Activated T-cell treated with anti-CD3 and anti-CD28 coated beads, Interleukin-2, amount 50 U/mL, for 48 hours (primary cell): ENCODE measurements at places on chromosomes 5 and 9.

- no peak for DNase-seq
Measured at GRCh38 chr5:124773315-124774311, 27.2 kb upstream of the ZNF608 start.

DNA sequence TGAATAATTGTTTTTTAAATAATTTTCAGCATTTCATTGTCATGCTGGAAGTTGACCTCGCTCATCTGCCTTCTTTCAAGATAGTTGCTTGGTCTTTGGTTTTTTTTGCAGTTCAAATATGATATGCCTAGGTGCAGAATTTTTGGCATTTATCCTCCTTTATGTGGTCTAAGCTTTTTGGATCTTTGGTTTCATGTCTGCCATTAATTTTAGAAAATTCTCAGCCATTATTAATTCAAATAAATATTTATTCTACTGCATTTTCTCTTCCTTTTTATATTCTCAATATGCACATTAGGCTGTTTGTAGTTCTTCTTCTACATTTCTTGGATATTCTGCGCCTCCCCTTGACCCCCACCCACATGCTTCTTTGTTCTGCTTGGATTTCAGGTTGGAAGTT lies 63.6 kb downstream of the PHF2 start:
- DNase-seq: no peak

DNA sequence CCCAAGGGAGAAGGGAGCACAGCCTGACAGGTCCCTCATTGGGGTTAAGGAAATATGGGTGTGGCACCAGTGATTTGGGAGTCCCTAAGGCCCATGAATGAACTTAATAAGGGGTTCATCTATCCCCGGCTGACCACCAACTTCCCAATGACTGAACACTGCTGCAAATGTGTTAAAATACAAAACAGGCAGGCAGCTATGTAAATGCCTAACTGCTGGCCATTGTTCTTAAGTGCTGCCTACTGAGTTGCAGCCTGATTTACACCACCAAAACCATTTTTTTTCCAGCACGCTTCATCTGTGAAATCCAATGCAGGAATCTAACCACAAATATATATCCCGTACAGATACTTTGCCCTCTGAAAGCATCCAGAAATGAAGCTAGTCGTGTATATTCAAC lies 478.5 kb downstream of the PTPRD start:
- no peak for DNase-seq

- DNase-seq: no peak
Measured at GRCh38 chr5:51043745-51044144, 339.5 kb upstream of the ISL1 start.

- DNase-seq: no peak
Measured at GRCh38 chr5:171797543-171797942, 11.9 kb downstream of the SMIM23 start.

DNA sequence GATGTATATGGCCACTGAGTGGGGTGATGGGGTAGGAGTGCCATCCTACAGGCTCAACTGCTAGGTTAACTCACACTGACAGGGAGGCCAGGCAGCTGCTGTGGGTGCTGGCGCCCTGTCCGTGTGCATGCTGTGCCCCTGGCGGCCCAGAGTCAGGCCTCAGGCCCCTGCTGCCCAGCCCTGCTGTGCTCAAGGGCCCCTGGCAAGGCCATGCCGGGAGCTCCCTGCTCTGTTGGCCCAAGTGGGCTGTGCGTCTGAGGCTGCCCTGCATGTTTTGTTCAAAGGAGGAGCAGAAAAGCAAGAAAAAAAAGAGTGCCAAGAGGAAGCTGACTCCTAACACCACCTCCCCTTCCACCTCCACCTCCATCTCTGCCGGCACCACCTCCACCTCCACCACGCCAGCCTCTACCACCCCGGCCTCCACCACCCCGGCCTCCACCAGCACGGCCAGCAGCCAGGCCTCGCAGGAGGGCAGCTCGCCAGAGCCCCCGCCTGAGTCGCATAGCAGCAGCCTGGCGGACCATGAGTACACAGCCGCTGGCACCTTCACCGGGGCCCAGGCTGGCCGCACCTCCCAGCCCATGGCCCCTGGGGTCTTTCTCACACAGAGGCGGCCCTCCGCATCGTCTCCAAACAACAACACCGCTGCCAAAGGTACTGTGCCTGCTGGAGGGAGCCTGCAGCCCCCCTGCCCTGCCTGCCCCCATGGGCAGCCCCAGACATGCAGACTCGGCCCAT lies 100.1 kb downstream of the PHF2 start:
- DNase-seq: peak; percentile 7

DNA sequence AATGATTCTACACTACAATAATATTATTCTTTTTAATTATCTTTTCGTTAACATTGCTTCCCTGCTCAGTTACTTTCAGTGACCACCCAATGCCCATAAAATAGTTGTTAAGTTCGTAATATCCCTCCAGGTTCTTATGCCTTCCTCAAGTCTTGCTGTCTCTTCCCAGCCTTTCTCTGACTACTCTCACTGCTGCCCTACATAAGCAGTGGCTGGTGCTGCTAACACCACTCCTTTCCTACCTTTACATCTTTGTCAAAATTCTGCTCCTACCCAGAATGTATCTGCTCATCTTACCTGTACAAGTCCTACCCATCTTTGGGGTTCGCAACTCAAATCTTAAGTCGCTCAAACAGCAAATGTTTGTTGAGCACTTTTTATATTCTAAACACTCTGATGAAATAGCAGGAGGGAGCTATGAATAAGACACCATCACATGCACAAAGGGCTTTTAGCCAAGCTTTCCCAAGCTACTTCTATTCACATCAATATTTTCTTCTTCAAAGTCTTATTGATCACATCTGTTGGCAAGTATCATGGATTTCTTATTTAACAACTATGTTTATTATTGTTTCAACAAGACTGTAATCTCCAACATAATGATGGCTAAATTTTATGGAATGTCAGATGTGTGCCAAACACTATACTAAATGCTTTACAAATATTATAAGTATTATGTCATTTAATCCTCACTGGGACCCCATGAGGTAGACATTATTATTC lies 29.5 kb downstream of the SLC25A46 start:
- DNase-seq: no peak

DNA sequence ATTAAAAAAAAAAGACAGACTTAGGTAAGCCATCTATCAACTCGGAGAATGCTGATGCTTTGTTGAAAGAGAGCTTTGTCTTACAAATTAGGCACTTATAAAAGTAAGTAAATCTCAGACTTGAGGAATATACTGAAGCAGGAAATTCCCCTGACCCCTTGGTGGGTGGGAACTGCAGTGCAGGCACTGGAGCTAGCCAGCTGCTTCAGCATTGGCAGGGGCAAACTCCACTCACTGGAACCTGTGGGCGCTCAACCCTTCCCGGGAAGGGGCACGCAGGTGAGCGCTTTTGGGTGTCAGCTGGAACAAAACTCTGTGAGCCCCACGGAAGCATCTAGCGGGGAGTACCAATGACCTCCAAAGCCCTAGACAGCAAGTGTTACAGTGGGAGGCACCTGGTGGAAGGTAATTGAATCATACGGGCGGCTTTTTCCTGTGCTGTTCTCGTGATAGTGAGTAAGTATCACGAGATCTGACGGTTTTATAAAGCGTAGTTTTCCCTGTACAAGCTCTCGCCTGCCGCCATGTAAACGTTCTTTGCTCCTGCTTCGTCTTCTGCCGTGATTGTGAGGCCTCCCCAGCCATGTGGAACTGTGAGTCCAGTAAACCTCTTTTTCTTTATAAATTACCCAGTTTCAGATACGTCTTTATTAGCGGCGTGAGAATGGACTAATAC lies 628.0 kb upstream of the CDH18 start:
- DNase-seq: no peak

DNA sequence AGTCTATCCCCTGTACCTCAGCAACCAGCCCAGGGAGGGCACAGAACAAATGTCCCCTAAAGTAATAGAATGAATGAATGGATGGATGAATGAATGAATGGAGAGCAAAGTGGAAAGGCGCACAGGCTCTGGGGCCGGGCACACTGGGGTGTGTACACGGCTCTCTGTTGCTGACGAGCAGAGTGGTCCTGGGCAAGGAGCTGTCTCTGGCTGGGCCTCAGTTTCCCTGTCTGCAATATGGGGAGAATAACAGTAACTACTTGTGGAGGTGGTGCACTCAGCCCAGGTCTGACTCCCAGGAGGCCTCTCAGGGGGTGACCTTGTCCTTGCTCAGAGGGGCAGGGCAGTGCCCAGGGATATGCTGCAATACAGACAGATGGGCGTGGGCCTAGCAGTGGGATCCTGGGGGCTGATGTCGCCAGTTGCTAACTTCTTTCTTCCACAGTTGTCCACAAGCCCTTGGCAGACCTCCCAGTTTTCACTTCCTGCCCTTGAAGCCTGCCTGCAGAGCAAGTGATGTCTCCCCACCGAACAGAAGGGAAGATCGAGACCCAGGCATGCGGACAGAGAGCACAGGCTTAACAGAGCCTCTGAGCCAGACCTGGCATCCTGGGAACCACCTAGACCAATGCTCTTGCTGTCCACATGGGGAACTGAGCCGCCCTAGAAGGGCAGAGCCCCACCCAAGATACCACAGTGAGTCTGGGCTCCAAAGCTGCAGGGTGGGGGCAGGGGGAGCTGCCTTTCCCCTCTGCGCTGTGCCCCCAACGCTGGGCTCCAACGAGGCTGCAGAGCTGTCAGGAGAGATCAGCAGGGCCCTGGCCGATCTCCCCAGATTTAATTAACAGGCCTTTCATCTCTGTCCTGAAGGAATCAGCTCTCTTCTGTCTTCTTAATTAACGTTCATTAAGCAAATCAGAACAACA lies 13.6 kb upstream of the LAMC3 start:
- no peak for DNase-seq

- no peak for DNase-seq
Measured at GRCh38 chr5:178413988-178414387, 176.2 kb downstream of the COL23A1 start.

DNA sequence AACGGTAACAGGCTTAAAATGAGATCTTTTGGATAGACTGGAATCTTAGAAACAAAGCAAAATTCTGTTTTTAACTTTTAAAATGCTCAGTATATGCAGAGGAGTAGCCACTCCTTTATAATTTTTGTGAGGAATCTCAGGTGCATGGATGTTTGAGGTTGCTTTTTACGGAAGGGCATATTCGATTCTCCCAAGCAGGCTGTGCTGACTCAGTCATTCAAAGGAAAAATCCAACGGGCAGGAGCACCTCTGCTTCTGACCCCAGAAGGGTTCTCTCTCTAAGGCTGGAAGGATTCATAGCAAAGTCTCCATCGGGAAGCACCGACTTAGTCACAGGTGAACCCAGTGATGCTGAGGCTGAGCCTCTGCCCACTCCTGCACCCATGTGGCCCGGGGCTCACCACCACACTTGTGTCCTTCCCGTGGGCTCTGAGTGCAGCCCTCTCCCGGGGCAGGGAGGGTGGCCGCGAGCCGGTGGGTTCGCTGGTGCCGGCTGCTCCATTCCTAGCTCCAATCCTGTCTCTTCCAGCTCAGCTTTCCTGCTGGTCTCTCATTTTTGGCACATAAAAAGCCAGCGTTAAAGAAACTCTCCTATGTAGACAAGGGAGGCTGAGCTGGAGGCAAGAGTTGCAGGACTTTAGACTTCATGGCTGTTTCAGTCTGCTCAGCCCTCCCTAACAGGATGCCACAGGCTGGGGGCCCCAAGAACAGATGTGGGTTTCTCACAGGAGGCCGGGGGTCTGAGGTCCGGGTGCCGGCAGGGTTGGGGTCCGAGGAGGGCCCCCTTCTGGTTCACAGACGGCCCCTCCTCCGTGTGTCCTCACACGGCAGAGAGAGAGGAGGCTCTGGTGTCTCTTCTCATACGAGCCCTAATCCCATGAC lies 135.6 kb upstream of the LPCAT1 start:
- no peak for DNase-seq

- no peak for DNase-seq
Measured at GRCh38 chr5:32645246-32645645, 59.9 kb downstream of the SUB1 start.

GRCh38 chr5:75616971-75617621 lies 5.8 kb downstream of the ANKDD1B start:
- no peak for DNase-seq

DNA sequence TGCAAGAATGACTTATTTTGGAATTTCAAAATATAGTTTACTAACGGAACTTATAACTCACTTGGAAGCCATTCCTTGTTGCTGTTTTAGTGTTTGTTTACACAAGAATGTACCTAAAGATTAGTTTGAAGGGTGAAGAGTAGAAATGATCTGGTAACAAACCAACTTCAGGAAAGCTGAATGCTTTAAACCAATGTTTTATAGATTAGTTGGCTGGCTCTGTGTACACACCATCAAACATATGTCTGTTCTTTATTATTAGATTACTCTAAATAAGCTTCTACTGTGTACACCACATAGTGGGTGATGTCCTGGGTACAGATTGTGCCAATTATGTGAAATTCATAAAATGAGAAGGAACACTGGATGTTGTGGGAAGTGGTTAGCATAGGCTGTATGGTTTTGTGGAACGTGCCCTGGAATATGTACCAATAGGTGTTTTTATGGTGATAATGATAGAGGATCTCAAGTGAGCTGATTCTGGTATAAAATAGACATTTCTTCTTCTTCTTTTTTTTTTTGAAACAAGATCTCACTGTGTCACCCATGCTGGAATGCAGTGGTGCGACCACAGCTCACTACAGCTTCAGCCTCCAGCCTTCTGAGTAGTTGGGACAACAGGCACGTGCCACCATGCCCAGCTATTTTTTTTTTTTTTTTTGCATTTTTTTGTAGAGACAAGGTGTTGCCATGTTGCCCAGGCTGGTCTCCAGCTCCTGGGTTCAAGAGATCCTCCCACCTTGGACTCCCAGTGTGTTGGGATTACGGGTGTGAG lies 109.3 kb upstream of the DHFR start:
- no peak for DNase-seq

DNA sequence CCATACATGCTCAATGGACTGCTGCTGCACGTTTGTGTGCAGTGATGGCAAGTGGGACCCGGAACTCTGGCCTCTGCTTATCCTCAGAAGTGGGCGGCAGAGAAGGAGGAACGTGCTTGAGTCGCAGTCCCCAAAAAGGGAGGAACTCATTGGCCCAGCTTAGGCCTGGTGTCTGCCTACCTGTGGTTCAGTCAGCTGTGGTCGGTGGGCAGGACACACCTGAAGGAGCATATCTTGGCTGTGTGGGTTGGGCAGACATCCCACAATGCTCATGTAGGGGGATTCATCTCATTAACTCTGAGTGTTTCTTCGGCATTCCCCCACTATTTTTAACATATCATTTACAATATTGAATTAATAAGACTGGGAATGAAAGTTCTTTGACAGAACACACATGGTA lies 122.9 kb upstream of the IL12B start:
- DNase-seq: no peak
